ENCODE measurements at places on chromosomes 13 and 19.

DNA sequence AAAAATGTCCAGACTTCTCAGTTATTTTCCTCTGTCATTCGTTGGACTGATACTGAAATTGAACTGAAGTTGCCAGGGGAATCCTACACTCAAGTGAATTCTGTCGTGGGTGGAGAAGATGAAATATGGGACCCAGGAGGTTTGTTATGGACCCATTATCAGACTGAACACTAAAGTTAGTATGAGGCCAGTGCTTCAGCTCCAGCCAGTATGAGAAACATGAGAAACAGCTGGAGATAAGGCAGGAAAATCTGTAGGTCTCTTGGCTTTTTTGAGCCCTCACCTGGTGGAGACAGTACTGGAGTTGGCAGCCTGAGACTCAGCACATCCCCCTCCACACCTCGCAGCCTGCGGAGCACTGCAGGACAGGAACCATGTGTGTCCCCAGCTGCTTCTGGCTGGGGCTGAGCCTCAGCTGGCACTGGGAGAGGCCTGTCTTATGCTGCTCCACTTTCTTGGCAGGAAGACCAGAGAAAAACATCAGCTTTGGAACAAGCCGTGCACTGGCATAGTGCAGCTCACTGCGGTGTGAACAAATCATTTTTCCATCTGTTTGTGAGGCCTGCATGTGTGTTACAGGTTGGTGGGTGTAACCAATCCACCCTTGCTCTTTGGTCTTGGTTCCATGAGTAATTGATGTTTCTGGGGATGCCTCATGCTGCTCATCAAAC is 641.0 kb downstream of the FGF9 start:
- DNase-seq, result no peak

DNA sequence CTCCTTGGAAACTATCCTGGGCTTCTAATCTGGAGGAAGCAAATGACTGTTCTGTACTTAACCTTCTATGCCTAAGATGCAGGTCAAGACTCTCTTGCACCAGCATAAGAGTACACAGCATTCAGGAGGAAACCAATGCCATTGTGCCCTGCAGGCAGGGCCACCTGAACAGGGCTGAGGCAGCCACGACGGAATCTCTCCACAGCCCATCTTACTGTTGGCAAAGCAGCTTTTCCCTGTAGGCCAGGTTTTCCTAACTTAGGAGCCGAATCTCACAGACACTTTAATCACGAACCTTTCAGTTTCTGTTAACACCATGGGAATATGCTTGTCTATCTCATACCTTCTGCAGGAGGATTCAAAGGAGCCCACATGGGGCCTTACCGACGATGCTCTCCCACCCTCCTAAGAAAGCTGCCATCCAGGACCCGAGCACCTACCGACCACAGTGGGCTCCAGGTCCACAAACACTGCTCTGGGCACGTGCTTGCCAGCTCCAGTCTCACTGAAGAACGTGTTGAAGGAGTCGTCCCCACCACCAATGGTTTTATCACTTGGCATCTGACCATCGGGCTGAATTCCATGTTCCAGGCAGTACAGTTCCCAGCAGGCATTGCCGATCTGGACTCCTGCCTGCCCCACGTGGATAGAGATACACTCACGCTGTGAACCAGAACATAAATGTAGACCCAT is 2.6 kb downstream of the TUBA3C start:
- DNase-seq, result no peak

DNA sequence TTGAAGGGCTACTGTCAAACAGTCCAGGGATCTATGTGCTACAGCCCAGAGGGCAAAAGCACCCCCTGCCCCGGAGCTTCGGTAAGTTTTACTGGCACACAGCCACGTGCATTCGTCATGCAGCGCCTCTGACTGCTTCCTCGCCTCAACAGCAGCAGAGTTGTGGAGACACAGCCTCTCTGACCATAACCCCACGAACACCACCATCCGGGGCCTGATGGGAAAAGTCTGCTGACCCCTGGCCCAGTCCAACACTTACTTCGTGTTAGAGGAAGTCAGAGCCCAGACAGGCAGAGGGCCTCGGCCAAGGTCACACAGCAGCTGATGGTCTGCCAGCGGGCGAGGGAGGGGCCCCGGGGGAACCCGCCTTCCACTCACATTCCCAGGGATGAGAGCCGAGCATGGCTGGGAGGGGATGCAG is 5.1 kb downstream of the CBARP start:
- no peak for DNase-seq

DNA sequence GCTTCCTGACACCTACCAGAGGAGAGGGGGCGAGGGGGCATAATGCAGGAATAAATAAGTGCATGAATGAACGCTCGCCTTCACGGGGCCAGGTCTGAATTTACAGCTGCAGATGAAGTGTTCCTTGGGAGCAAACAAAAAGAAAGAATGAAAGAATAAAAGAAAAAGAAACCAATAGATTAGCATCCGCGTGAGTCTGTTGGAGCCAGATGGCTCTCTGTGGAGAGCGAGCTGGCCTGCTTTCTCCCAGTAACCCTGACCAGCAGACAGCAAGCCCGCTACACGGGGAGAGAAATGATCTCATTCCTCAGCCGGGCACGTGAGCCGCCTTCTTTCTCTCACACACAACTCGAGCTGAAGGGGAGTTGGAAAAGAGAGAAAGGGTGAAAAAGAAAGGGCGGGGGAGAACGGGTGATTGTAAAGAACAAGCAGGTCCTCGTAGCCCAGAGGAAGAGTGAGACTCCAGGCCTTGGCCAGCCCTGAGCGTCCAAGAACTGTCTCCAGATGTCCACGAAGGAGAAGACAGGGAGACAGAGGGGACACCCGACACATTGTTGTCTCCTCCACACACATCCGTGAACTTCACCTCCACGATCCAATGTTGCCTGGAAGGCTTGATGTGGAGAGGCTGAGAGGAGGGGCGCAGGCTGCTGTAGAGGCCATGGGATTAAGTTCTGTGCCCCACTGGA is 81.4 kb downstream of the RNASEH2B start:
- no peak for DNase-seq

- no peak for DNase-seq
Observed at GRCh38 chr13:65597839-65598818, 1632.0 kb downstream of the PCDH9 start.

DNA sequence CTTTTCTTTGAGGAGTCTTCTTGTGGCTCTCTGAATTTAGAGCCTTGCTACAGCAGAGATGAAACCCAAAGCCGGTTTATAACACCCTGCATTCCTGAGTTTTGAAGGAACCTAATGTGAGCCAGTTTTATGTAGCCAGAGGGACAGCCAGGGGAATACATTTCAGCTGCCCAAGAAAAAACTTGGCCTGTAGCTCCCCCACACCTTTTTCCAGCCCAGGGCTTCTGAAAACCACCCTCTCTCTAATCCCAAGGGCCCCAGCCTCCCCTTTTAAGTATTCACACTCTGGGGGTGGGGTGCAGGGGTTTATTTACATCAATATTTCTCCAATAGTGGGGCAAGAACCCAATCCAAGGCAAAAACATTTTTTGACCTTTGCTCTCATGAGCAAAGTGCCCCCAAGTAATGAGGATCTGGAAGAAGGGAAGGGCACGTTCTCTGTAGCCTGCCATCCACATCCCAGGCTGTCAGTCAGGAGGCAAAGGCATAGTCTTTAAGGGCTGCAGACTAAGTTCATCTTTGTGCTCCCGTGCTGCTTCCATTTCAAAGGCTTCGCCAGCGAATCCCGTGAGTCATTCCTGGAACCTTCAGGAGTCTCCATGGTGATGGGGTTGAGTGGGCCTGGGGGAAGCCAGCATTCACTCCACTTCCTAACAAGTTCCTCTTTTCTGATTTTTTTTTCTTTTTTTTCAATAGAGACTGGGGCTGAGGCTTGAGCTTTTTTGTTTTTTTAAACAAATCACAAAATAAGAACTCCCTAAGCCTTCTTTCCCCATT is 33.2 kb upstream of the MEDAG start:
- DNase-seq, result no peak

- DNase-seq, result no peak
Observed at GRCh38 chr19:20278342-20278741, 111.3 kb downstream of the ZNF486 start.

DNA sequence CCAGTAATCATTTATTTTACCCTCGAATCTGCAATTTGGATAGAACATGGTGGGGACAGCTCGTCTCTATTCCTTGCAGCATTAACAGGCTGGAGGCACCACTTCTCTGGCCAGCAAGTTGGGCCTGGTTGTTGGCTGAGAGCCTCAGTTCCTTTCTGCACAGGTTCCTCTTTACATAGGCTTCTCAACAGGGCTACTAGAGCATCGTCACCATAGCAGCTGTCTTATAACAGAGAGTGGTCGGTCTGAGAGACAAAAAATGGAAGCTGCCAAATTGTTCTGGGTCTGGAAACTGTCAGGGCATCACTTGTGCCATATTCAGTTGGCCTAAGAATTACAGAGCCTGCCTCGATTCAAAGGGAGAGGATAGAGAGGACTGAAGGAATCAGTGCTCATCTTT is 86.7 kb downstream of the DNAJC15 start:
- no peak for DNase-seq

GRCh38 chr19:2236314-2237050 is at the start of the genes PLEKHJ1 and SF3A2:
Gene PLEKHJ1 (minus strand): TSS chr19:2236329. CDS start chr19:2236248, 81 bp downstream.
Gene SF3A2 (plus strand): TSS chr19:2236824. CDS start chr19:2243419, 6,595 bp downstream.
- DNase-seq, result peak; percentile 99

GRCh38 chr13:40563350-40564125 is 102.9 kb downstream of the FOXO1 start:
- DNase-seq, result no peak

- no peak for DNase-seq
Observed at GRCh38 chr19:54436031-54436523, 12.9 kb upstream of the LENG8 start.

GRCh38 chr19:18123819-18124218 is 26.2 kb downstream of the MAST3 start:
- DNase-seq, result no peak

DNA sequence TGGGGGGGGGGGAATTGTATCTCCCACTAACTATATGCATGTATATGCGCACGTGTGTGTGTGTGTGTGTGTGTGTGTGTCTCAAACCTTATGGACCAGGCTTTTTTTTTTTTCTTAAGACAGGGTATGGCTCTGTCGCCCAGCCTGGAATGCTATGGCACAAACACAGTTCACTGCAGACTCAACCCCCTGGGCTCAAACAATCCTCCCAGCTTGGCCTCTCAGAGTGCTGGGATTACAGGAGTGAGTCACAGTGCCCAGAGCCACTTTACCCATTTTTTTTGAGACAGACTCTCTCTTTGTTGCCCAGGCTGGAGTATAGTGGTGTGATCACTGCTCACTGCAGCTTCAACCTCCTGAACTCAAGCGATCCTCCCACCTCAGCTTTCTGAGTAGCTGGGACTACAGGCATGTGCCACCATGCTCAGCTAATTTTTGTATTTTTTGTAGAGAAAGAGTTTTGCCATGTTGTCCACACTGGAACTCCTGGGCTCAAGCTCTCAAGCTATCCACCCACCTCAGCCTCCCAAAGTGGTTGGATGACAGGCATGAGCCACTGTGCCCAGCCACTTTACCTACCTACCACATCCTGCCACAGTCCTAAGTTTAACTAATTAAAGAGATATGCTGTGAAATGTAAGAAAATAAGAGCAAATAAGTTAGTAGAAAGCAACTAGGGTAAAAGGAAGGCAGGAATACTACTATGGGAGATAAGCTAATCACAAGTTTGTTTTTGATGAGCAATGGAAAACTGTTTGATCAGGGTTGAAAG is 2.4 kb downstream of the ZMYM5 start:
- DNase-seq, result no peak

GRCh38 chr13:87919956-87920355 is 248.8 kb downstream of the SLITRK5 start:
- DNase-seq, result no peak

DNA sequence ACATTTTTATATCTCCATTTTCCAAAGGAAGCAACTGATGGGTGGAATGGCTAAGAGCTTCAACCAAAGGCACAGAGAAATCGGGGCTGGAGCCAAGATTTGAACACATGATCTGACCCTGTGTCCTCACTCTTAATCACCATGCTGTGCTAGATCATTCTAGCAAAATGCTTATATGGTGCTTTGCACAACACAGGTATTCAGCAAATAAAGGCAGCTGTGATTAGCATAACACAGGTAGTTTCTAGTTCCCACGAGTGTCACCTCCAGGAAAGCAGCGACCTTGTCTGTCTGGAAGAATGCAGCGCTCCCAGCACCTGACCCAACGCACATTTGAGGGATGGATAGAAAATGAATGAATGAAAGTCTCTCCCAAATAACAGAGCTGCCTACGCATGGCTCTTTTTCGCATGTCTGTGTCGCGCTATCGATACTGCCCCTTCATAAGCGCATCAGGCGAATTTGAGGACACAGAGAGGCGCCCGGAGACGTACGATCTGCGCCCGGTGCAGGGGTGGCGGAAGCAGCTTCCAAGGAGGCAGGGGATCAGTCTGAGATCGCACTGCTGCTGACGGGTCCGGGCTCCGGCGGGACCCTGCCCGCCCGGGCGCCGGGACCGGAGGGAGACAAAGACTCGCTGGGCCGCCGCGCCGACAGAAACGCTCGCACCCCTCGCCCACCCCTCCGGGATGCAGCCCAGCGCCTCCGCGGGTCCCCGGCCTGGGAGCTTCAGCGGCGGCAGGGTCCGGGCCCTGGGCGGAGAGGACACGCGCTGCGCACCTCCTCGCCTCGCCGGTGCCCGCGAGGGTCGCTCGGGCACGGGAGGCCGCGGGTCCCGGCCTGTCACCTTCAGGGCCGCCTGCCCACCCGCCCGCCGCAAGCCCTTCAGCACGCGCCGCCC is 609 bp downstream of the EPS15L1 start:
- no peak for DNase-seq

GRCh38 chr19:47663911-47664771 is 49.1 kb upstream of the EHD2 start:
- no peak for DNase-seq

GRCh38 chr19:50710094-50710493 is 9.5 kb downstream of the SHANK1 start:
- DNase-seq, result no peak

DNA sequence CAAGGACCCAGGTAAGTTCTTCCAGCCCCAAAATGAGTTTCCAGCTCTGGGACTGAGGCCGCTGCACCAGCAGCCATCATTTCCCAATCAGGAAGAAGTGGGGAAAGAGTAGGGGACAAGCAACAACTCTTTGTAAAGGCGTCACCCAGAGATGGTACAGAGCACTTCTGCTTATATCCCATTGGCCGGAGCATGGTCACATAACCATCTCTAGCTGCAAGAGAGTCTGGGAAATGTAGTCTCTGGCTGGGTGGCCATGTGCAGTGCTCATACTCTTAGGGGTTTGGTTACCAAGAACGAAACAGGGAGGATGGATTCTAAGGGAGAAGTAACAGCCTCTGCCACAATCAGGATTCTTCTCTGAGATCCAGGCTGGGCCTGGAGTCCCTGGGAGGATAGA is 26.3 kb downstream of the CKM start:
- DNase-seq, result no peak

DNA sequence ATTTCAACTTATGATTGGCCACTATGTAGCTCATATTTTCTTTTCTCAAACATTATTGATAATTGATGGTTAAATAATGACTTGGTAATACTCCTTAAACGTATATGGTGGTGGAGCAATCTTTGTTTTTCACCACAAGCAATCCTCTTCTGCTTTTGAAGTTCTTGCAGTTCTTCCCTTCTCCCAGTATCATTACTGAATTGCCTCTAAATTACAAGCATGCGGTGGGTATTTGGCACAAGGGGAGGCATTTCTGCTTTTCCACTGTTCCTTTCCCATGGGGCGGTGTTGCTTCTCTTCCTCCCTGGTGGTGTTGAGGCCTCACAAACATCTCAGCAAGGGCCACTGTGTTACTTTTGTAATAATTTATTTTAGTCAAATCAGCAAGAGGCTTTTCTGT is 234.4 kb upstream of the RXFP2 start:
- no peak for DNase-seq
